NCI-H2081 (cell line): ENCODE measurements at places on chromosomes 3 and 15.

GRCh38 chr3:10173926-10174435 is 9.3 kb downstream of the IRAK2 start:
- DNase-seq: no peak

DNA sequence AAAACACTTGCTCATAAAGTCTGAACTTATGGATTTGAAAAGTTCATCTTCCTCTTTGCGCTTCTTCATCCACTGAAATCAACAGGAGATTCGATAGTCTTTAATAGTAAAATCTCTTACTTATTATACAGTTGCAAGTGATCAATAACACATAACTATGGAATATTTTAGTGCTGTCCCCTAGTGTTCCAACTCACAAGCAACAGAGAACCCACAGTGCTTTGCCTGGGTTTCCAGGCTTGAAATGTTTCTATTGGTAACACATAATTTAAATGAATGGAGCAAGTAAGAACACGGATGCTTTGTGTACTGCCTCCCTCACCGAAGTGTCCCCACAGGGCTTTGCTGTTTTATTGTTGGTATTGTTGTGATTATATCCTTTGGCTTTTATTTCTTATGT is 93.5 kb downstream of the WDR72 start:
- peak; percentile 4 for DNase-seq

- DNase-seq: no peak
These were observed 39.5 kb downstream of the USP8 start for GRCh38 chr15:50463423-50464358.

DNA sequence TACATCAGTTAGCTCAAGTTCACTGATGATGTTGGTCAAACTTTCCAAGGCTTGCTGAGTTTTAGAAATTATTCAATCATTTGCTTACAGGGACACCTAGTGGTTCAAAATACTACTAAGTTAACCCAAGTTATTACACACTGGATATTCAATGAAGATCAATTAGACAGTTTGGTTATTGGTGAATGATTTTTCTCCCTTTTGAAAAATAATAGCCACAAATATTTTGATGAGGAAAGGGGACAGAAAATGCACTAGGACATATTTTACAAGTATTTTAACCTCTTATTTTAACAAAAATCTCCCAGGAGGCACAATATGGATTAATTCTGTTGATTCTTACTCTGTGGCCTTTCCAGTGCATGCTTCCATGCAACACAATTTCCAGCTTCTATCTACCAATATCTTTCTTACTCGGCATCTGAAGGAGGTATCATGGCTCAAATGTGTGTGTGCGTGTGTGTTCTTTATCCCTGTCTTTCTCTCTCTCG is 20.1 kb upstream of the GOLGA6L2 start:
- DNase-seq: no peak

DNA sequence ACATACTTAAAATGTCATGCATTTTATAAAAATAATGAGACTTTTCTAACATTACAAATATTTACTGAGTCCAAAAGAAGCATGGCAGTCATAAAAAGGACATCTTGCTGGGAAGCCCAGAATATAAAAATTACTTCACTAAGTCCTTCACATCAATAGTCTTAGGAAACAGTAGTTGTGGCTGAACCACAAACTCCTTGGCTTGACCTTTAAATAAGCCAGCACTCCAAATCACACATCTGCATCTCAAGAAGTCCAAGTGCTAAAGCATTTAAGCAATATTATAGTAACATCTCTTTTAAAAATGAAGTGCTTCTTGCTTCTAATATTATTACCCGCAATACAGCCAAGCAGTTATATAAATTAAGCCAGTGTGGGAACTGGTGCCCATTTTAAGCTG is 8.8 kb downstream of the CCNL1 start:
- DNase-seq: no peak

- no peak for DNase-seq
These were observed at the start of gene CCR2 for GRCh38 chr3:46353647-46354410. Gene CCR2, plus strand, starts transcription at chr3:46354111. Its CDS starts 3,417 bp downstream, at chr3:46357528.

GRCh38 chr3:179416681-179417080 is 34.6 kb downstream of the GNB4 start:
- no peak for DNase-seq
